ENCODE measurements at places on chromosomes 1 and 21.

DNA sequence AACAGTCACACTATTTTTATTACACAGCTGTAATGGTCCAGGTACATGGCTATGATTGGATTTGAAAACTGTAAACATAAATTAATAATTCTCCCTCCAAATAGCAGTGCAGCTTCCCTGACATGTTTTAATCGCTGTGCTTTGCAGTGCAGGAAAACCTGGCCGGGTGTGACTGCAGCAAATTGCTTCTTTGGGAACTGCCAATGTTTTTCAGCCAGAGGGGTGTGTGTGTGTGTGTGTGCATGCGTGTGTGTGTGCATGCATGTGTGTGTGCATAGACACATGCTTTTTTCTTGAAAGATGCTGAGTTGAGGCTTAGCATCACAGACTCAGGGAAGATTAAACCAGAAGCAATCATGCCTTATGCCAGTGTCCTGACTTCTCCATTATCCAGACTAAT, 231.2 kb downstream of the PRDM2 start:
- DNase-seq: no peak

DNA sequence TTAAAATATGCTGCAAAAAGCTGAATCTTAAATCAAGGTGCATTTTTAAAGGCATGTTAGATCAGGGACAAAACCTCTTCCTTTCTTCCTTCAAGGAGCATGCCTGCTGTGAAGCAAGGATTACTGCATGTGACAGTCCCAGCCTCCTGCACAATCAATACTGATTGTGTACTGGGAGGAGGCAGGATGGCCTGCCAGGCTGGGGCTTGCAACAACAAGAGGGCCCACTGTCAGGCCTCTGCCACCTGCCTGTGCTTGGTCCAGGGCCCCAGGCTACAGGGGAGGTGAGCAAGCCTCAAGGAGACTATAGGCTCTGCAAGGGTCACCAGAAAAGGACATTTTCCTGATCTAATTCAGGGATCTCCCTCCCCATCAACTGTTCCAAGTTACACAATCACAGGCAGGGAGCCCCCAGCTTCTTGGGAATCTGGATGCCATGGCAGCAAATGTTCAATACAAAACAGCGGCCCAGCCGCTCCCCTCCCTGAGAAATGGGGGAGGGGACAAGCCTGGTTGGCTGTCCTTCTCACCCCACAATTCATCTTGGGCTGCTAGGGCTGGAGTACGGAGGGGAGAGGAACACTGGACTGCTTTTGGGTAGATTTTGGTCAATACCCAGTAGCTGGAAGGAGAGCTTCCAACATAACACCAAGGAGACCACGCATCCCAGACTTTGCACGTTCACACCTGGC, 76.7 kb downstream of the SSBP3 start:
- no peak for DNase-seq

DNA sequence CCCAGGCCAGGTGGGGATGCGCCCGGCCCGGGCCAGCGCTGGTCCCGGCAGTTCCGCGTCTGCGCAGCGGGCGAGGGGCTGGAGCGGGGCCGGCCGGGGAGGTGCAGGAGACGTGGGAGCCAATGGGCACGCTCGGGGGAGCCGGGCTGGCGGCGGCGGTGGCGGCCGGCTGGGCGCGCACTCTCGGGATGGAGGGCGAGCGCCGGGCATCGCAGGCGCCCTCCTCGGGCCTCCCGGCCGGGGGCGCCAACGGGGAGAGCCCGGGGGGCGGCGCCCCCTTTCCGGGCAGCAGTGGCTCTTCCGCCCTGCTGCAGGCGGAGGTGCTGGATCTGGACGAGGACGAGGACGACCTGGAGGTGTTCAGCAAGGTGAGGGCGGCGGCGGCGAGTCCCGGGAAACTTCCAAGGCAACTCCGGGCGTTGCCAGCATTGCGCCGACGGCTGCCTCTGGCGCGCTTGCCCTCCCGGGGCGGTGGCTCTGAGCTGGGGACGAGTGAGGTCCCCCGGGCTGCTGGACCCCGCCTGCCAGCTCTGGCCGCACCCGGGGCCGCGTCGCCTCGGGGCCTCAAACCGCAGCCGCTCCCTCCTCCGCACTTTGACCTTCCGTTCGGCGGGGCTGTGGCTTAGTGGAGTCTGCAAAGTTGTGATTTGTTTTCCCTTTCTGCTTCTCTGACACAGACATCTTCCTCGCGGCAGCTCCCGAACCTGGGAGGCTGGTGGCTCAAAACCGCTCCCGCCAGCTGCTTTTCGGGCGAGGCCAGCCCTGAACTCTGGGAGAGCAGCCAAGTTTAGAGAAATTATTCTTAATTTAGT, at the start of gene SNX7:
SNX7 (plus strand) TSS at position 178 of the 812 bp plus-strand sequence; CDS start at position 189, 11 bp downstream.
- DNase-seq: no peak

DNA sequence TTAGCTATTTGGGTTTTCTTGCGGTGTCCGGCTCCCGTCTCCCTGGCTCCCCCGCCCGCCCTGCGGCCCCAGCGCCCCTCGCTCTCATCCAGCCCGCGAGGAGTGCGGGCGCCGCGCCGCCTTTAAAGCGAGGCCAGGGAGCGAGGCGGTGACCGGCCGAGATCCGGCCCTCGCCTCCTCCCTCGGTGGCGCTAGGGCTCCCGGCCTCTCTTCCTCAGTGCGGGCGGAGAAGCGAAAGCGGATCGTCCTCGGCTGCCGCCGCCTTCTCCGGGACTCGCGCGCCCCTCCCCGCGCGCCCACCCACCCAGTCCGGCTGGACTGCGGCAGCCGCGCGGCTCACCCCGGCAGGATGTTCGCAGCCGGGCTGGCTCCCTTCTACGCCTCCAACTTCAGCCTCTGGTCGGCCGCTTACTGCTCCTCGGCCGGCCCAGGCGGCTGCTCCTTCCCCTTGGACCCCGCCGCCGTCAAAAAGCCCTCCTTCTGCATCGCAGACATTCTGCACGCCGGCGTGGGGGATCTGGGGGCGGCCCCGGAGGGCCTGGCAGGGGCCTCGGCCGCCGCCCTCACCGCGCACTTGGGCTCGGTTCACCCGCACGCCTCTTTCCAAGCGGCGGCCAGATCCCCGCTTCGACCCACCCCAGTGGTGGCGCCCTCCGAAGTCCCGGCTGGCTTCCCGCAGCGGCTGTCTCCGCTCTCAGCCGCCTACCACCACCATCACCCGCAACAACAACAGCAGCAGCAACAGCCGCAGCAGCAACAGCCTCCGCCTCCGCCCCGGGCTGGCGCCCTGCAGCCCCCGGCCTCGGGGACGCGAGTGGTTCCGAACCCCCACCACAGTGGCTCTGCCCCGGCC, 492 bp downstream of the HLX start:
- DNase-seq: no peak

- no peak for DNase-seq
These were observed 4.1 kb upstream of the CCDC24 start for GRCh38 chr1:43987159-43987902.

DNA sequence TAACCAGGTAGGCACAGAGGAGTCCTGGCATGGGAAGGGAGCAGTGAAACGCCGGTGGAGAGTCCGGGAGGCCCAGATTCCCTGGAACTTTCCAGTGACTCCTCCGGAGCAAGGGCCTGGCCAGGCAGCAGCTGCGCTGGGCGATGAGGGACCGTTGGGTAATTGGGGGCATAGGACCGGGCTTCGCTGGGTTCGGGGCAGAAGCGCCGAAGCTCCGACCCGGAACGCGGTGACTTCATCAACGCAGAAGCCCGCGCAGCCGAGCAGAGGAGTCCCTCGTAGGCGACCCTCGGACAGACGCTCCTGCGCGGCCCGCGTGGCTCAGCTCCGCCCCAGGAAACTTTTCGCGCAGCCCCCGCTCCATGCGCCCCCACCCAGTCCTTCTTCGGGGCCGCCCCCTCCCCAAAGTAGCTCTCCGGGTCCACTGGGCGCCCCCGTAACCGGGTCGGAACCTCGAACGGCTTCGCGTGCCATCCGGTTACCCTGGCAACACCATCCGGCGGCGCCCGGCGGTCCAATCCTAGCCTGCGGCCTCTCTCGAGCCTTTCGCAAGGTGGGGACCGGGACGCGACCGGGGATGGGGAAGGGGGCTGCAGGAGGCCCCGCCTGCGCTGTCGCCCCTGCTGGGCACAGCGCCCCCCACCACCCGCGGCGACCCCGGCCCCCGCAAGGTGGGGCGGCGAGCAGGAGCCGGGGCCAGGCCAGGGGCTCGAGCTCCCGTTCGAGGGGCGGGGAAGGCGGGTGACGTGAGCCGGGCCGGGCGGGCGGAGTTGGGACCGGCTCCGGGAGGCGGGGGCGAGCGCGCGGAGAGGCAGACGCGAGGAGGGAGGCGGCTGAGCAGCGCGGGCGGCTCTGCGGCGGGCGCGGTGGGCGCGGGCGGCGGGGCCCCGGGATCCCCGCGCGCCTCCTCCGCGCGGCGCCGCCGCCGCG, at the start of gene AJAP1:
AJAP1 (plus strand) TSS at position 814 of the 930 bp plus-strand sequence. CDS start 817 bp downstream, outside the sequence.
- no peak for DNase-seq

GRCh38 chr1:177106614-177107365, 57.7 kb downstream of the ASTN1 start:
- no peak for DNase-seq

- no peak for DNase-seq
These were observed 20.8 kb downstream of the PPFIA4 start for GRCh38 chr1:203046984-203047630.

DNA sequence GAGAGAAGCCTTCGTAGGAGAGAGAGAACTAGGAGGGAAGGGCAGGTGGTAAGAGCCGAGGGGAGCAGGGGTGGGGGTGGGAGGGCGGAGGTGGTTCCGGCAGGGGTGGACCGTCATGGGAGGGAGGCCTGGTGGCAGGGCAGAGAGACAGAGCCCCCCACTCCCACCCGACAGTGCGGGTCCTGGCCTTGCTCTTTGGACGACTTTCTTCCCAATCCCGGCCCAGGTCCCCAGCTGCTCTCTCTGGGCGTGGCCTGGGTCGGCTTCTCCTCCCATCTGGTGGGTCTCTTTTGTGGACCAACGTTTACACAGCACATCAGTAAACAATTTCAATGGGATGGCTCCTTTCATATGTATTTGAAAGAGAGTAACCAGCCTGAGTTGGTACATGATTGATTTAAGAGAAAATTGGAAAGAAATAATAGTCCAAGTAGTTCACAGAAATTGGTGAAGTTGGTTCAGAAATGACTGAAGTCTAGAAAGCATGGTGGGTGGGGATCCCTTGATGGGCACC, 56.9 kb downstream of the LDLRAD2 start:
- DNase-seq: no peak

DNA sequence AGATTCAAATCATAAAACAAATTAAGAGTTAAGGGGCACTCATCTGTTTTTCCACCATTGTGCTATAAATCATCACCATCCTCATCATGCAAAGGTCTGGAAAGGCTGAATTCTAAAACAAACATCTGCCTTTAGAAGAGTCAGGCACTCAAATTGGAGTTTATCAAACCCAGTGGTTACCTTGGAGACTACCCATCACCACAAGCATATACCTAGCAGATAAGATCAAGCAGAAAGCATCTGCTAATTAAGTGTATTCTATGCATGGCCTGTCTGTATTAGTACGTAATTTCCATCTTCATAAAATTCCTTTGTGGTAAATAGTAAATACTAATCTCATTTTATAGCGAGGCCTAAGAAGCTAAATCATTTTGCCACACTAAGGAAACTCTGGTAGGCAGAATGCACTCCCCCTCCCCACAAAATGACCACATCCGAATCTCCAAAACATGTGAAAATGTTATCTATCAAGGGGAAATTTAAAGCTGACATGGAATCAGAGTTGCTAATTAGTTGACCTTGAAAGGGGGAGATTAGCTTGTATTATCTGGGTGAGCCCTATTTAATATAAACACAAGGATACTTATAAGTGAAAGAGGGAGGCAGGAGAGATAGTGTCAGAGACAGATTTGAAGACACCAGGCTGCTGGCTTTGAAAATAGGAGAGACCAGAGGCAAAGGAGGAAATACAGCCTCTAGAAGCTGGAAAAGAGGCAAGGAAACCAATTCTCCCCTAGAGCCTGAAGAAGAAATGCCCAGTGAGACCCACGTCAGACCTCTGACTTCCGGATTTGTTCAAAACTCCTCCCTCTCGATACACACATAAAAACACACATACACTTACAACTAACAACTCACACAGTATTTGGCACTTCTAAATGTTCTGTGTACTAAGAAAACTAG, 23.2 kb downstream of the ARID4B start:
- DNase-seq: no peak

GRCh38 chr1:235567812-235568503, 63.7 kb upstream of the B3GALNT2 start:
- DNase-seq: no peak

DNA sequence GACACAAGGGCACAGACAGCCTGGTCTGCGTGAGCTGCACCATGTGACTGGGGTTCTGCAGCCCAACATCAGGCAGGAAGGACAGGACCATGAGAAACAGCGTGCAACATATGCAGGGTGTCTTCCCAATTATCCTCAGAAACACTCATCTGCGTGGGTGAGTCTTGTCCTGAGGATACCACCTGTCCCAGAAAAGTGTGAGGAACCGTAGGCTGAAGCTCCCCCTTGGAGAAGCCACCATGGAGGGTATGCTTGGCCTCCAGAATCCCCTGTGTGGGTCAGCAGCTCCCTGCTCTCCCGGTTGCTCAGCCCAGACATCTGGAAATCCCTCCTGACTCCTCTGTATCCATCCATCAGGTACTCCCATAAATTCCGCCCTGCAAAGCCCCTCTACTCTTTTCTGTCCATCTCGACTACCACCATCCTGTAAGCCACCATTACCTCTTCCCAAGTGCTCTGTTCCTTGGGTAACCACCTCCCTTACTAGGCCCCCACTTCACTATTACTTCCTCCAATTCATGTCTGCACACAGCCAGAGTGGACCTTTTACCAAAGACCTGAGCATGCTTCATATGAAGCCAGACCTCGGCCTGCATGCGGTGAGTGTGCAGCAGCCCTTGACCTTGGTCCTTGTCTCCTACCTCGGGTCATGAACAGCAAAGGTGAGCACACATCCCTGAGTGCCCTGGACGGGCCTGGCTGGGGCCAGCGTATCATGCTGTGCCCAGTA, 33.0 kb downstream of the ETS2 start:
- no peak for DNase-seq
